Left forelimb (tissue), 1 donor: ENCODE measurements at places on chromosomes 16 and 17.

- no peak for DNase-seq
These were observed 10.9 kb downstream of the RAD51C start for GRCh38 chr17:58703137-58703915.

GRCh38 chr16:70688246-70688742 lies 2.4 kb upstream of the MTSS2 start:
- DNase-seq = no peak

DNA sequence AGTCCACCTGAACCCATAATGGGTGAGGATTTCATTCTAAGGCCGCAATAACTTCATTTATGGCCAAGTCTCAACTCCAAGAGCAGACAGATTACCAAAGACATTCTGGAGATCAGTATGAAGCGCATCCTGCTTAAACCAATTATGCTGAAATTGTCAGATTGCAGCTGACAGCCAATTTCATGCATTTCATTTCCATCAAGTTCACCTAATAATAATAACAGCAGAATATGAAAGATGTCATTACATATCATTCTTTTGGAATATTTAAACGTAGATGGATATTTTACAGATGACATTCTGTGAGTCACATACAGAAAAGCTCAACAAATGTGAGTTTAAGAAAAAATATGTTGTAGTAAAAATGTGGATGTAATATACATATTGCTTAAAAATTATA lies 54.9 kb upstream of the NACA2 start:
- no peak for DNase-seq

GRCh38 chr16:4428500-4428899 lies 2.8 kb downstream of the DNAJA3 start:
- no peak for DNase-seq

- no peak for DNase-seq
These were observed 3.3 kb downstream of the MEAK7 start for GRCh38 chr16:84501077-84501735.

DNA sequence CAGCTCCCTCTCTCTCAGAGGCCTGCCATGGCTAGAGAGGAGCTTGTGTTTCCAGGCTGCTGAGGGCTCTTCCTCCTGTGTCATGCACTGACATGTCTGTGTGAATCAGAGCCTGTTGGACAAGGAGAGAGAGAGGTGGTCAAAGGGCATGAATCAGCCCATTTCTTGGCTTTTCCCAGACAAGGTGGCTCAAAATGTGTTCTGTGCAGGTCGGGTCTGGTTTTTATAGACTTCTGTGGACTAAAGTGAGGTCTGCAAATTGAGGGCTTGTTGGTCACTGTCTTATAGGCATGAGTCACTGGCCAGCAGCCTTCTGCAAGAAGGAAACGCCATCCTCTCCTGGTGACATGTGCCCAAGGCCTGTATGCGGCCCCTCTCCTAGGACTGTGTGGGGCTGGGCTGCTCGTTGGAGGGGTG lies 97.9 kb downstream of the FOXL1 start:
- DNase-seq = no peak

DNA sequence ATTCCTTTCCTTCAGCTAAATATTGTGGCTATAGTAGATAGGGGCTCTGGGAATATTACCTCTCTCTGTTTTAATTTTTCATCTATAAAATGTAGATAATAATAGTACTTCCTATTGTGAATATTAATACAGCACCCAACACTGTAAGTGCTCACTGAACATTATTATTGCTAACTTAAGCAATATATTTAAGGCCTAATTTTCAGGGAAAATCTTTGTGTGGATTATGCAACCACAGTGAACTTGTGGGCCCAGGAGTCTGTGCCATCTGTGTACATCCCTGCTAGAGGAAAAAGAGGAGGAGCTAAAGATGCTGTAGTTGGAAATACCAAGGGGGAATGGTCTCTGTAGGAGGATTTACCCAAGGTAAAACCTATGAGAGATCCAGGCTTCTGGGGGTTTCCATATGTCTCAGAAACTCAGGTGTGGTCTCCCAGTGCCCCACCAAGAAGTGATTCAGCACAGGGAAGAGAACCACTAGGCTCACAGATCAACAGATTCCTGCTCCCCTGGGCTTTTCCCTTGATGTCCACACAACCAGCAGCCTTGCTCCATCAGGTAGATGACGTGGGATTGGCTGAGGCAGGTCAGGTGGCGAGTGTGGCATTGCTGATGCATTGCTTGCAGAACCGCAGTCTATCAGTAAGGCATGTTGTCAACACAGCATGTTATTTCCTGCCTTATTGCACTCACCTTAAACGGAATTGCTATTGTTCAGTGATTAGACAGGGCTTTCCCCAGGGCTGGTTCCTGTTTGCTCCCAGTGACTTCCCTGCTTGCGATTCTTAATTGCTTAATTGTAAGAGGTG lies 1.6 kb upstream of the N4BP1 start:
- DNase-seq = no peak

- DNase-seq = no peak
These were observed 6.0 kb upstream of the AQP8 start for GRCh38 chr16:25210758-25211157.

GRCh38 chr17:9144502-9145249 lies 123.4 kb downstream of the NTN1 start:
- no peak for DNase-seq

DNA sequence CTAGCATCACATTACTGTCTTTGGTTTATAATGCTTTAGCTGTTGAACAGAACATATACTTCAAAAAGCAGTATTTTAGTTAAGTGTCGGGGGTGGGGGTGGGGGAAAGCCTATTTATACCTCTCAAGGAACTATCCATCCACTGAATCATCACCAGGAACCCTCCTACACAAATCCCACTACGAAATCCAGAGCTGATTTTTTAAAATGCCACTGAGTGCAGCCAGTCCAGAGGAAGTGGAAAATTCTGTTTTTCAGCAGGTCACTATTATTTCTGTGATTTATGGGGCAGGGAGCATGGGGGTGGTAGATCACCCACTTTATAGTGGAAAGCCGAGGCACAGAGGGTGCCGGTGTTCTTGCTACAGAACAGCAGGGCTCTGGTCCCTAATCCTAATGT lies 284.1 kb downstream of the SOX9 start:
- no peak for DNase-seq

DNA sequence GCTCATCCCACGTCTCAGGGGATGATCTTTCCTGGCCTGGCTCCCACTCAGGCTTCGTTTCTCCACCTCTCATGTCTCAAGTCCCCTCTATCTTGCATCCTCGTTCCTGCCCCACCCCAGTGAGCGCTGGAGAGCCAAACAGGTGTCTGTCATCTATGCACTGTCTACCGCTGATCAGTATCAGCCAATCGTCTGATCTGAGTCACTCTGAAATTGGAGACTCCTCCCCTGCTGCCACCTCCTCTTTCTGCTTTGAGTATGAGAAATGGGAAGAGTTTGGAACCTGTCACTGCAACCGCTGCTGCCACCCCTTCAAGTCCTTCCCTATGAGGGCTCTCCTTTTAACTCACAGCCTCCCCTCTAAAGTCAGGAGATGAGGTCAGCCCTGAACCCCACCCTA lies 28.0 kb downstream of the FZD2 start:
- DNase-seq = no peak

DNA sequence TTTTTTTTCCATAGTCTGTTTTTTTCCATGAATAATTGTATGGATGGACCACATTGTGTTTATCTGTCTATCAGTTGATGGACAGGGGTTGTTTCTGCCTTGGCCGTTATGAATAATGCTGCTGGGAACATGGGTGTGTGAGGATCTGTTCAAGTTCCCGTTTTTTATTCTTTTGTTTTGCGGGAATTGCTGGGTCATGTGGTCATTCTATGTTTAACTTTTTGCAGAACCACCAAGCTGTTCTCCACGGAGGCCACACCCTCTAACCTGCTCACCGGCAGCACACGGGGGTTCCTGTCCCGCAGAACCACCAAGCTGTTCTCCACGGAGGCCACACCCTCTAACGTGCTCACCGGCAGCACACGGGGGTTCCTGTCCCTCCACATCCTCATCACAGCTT lies 5.9 kb upstream of the MSLN start:
- DNase-seq = no peak

DNA sequence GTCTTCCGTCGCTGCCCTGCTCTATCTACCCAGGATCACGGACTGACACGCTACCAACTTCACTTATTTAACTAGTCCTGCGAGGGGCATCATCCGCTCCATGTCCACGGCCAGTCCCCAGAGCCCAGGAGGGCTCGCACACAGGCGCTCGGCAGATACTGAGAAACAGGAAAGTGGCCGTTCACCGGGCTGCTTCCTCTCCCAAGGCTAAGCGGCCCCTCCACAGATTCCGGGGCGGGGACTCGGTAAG lies 388 bp downstream of the OXLD1 start:
- DNase-seq = no peak

DNA sequence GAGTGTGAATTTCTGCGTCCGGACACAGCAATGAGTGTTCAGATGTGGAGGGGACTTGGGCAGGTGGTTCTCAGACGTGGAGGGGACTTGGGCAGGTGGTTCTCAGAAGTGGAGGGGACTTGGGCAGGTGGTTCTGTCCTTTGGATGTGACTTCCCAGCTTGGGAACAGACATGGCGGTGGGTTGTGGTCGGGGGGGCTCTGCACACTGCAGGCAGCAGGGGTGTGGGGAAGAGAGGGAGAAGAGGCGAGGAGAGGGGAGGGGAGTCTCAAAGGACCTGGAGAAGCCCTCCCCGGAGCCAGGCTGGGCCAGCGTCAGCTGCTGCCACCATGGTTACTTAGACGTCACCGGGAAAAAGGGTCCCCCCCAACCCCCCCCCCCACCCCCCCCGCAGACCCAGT lies 9.8 kb downstream of the SOX8 start:
- no peak for DNase-seq

GRCh38 chr16:58012481-58012880 lies 11.3 kb downstream of the USB1 start:
- peak; percentile 34 for DNase-seq

DNA sequence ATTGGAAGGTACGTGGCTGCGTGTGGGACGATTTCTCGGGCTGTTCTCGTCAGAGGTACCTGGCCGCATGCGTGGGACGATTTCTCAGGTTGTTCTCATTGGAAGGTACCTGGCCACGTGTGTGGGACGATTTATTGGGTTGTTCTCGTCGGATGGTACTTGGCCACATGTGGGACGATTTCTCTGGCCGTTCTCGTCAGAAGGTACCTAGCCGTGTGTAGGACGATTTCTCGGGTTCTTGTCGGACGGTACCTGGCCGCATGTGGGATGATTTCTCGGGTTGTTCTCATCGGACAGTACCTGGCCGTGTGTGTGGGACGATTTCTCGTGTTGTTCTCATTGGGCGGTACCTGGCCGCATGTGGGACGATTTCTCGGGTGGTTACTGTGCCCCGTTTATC lies 50.1 kb upstream of the GNG13 start:
- no peak for DNase-seq

DNA sequence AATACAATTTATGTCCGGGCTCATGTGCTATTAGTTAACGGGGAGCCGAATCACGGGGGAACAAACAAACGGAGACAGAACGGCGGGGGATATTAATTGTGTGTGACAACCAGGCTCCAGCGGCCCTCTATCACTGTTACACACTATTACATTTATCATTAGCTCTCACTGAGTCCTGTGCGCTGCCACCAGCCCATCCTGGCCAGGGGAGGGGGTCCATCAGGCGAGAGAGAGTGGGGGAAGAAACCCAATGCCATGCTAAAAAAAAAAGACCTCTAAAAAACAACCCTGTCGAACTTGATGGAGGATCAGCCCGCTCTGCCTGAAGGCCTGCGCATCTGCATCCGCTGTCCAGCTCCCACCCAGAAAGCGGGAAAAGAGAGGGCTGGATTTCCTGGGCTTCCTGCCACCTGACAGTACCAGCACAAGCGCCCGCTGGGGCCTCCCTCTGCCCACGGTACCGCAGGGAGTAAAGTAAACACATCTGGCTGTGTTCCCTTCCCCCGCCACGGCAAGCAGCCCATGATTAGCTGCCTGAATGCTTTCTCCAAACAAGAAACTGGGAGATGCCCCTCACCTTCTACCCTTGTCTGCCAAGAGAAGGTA lies 41.7 kb downstream of the PIPOX start:
- no peak for DNase-seq

- DNase-seq = peak; percentile 82
These were observed 4.8 kb downstream of the P2RX1 start for GRCh38 chr17:3911271-3912053.

- DNase-seq = no peak
These were observed 120.2 kb upstream of the XYLT1 start for GRCh38 chr16:17590711-17591654.
